ENCODE measurements at places on chromosomes 1 and 21.

DNA sequence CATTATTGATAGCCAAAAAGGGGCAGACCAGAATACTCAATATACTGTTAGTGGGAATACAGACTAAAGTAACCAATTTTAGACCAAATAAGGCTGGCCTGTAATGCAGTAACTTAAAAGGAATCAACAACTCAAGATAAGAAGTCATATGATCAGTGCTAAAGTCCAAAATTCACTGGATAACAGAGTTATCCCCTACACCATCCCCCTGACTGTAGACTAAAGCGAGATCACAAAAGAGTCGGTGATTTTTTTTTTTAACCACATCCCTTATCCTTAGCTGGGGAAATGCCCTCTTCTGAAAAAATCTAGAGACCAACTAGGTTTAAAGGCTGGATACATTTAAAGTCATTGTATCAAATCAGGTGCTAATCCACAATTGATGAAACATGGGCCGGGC, 7.7 kb downstream of the UBR4 start:
- no peak for DNase-seq

DNA sequence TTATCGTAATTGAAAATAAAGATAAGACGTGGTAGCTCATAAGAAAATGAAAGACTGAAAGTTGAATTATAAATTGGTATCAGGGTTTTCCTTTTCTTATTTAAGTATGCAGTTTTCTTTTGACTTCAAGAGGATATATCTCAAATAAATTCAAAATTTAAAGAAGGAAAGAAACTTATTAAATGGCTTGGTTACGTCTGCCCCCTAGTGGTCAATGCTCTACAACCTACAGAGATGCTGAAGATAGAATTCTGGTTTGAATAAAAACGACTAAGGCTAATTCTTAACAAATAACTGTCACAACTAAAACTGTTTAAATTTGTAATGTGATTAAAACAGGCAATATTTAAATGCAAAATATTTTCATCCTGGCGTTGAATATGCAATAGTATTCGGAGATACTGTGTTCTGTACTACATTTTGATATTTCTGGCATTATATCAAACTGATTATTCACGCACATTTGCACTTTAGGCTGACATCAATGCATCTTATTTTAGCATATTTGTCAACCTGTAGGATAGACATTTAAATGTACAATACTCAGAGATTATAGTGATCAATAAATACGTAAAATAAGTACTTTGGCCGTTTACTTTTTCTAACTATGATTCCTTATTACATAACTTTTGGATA, 26.8 kb downstream of the IFI44 start:
- DNase-seq, result peak; percentile 18

DNA sequence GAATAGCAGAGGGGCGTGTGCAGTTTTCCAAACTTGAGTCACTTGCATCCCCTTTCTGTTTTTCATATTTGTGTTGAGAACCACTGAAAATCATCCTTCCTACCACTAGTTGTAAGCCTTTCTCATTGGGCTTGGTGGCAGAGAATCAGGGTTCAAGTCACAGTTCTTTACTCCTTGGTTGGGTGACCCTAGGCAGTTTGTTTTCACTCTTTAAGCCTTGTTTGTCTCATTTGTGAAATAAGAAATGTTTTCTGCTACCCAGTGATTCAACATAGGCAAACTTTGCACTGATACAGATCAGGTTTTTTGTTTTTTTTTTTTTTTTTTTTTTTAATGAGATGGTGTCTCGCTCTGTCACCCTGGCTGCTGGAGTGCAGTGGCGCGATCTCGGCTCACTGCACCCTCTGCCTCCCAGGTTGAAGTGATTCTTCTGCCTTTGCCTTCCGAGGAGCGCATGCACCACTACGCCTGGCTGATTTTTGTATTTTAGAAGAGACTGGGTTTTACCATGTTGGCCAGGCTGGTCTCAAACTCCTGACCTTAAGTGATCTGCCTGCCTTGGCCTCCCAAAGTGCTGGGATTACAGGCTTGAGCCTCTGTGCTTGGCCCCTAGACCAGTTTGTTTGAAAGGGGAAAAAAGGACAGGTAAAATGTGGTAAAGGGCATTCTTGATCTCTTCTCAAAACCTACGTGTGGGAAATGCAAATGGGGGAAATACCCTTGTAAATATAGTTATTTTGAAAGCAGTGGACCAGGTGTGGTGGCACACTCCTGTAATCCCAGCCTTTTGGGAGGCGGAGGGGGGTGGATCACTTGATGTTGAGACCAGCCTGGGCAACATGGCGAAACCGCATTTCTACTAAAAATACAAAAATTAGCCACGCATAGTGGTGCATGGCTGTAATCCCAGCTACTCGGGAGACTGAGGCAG, 3.2 kb downstream of the CLIC4 start:
- DNase-seq, result no peak

- no peak for DNase-seq
These were observed 16.7 kb downstream of the SNIP1 start for GRCh38 chr1:37537378-37537777.

- DNase-seq, result no peak
These were observed 4.4 kb upstream of the SAMD11 start for GRCh38 chr1:919271-919872.

- no peak for DNase-seq
These were observed 53.9 kb upstream of the COL18A1 start for GRCh38 chr21:45351061-45351460.

- DNase-seq, result no peak
These were observed 42.6 kb downstream of the PCSK9 start for GRCh38 chr1:55081905-55082296.

GRCh38 chr21:46347791-46348381, 23.9 kb downstream of the PCNT start:
- DNase-seq, result no peak

DNA sequence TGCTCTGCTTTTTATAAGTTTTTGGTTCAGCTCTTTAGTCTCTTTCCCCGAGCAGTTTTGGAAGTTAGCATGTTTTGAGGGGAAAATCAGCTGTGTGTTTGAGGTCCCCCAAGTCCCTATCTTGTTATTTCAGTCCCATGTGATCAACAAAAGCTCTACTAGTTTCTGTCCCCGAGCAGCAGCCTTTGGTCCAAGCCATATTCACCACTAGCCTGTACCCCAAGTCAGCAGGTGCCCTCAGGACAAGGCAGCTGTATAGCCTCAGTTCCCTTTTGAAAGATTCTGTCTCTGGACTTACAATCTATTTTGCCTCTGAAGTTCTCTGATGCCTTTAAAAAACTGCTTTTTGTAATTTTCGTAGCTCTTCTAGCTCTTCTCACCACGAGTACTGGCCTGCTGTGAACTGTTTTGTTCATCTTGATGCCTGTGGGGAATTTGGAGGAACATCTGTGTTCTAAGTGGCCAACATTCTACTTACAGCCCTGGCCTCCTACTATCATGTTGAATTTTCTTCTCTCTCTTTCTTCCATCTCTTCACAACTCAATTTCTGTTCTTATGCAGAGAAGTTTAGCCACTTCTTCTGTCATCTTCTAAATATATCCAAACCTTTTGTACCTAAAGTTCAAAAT, 16.7 kb downstream of the UAP1 start:
- DNase-seq, result no peak

- no peak for DNase-seq
These were observed 48.6 kb downstream of the ITPKB start for GRCh38 chr1:226690460-226690982.

DNA sequence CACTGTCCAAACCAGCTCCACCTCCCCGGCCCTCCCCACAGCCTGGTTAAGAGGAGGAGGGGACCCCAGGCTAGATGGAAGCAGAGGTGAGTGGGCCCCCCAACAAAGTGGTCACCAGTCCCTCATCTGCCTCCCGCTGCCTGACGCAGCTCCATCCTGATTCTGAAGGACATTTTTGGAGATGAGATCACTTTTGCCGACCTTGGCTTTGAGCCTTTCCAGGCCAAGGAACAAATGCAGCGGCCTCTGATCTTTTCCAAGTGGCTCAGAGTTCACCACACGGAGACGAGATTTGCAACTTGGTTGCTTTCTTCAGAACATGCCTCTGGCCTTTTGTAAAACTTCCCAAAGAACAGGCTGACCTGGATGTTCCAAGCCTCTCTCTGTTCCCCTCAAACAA, 223.1 kb downstream of the NPHP4 start:
- DNase-seq, result no peak

- no peak for DNase-seq
These were observed 59.5 kb downstream of the KCNK1 start for GRCh38 chr1:233673261-233673946.

DNA sequence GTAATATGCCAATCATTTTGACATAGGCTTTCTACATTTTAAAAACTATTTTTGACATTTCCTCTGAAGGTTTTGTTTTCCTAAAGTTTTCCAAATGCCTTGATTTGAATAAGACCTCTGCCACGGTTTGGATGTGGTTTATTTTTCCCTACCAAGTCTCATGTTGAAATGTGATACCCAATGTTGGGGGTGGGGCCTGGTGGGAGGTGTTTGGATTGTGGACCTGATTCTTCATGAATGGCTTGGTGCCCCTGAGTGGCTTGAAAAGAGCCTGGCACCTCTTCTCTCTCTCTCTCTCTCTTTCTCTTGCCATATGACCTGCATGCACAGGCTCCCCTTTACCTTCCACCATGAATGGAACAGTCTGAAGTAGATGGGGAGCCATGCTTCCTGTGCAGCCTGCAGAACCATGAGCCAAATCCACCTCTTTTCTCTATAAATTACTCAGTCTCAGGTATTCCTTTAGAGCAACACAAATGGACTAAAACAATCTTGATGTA, 14.8 kb downstream of the MMEL1 start:
- no peak for DNase-seq

- DNase-seq, result no peak
These were observed 942 bp upstream of the RSBN1 start for GRCh38 chr1:113813218-113813617.

- DNase-seq, result no peak
These were observed 62.5 kb upstream of the ATF3 start for GRCh38 chr1:212545941-212546635.

DNA sequence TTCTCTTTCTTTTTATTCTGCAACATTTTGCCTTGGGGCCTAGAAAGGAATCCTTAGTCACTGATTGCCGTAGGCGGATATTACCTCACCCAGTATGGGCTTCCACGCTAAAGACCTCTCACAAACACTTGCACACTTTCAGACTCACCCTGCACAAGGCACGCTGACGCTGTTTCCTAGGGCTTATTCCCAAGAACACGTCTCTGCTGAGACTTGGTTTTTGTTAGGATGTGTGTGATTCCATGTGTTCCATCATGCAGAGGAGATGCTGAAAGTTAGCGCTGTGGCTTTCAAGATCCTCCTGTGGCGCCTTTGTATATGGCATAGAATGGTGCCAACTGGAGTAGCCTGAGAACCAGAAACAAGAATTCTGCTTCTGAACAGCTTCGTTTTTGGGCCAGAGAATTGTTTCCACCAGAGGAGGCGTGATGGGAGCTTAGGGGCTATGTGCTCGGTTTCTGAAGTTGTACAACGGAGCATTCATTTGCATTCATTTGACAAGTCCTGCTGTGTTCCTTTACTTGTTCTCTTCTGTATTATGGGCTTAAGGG, 297.0 kb downstream of the DISC1 start:
- DNase-seq, result no peak

- DNase-seq, result no peak
These were observed 2.2 kb downstream of the SLC19A2 start for GRCh38 chr1:169483500-169483966.

DNA sequence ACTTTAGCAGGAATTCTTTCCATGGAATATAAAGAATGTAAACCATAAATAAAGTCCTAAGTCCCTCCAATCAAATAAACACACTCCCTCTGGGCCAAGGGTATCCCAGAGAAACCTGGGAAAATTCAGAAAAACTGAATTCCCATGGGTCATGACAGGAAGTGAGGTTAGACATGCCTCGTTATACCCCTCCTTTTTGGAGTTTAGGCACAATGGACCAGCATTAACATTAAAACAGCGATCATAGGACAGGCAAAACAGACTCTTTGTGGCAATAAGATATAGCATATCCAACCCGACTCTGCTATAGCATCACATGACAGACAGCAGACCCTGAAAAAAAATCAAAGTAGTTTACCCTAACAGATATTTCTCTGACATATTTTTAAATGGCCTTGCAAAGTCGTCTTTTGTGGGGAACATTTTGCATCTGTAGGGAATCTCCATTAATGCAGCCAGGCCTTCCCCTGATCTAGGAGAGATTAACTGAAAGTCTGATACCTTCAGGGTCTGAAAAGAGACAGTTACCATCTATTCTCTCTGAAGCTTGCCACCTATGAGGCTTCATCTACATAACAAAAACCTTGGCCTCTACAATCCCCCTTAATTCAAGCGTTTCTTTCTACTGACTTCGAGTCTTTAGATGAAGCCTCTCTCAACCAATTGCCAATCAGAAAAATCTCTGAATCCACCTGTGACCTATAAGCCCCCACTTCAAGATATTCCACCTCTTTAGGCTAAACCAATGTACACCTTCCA, 143.0 kb upstream of the KCNK1 start:
- no peak for DNase-seq

DNA sequence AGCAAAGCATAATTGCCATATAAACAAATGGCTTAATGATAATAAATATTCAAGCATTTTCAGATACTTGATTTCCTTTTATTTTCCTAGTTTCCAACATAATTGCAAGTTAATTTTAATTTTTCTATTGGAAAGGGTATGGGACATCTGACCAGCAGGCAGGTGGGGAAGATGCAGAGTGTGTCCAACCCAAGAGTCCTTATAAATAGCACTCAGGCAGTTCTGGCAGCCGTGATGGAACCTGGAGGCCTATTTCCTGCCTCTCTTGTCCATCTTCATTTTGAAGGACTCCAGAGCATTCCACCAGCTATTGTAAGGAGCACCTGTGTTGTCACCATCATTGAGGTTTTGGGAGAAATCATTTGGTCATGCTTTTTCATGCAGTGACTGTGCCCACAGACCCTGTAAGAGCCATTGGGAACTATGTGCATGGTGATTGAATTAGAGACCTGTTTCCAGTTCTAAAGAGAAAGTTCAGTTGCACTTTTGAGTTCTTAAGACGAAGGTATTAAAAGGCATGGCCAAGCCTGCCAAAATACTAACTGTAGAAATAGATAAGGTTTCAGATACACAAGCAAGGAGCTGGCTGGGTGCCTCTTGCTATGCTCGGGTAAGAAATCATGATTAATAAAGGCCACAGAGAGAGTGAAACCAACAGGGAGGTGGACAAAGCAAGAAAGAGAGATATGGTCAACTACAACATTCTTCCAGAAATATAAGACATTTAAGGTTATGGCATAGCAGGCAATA, 92.3 kb downstream of the SPATA46 start:
- DNase-seq, result no peak

- DNase-seq, result no peak
These were observed 64.6 kb downstream of the RUNX1 start for GRCh38 chr21:34984356-34985058.

GRCh38 chr1:202688401-202688800, 21.9 kb downstream of the SYT2 start:
- no peak for DNase-seq
